ENCODE measurements at places on chromosomes 1 and 21. TPM values are rescaled to one million over a fixed set of nuclear protein-coding genes. Genes with fewer than 3 reads are reported as not detected.

Gene WNT9A
- total RNA-seq: 4.9 TPM

DNA sequence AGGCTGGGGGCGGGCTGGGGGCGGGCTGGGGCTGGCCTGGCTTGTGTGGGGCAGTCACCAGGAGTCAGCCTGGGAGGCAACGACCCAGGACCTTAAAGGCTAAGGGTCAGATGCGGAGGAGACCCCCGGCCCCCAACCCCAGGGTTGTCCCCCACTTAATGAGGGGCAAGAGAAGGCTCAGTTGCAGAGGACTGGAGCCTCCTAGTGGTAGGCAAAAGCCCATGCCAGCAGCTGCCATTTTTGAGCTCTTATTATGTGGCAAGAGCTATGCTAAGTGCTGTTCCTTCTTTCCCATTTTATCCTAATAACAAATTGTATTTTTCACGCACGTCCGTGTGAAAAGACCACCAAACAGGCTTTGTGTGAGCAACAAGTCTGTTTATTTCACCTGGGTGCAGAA lies 8.0 kb downstream of the KIAA1614 start:
- no peak for DNase-seq

- DNase-seq: no peak
Measured at GRCh38 chr1:189628857-189629256, 848.8 kb downstream of the BRINP3 start.

DNA sequence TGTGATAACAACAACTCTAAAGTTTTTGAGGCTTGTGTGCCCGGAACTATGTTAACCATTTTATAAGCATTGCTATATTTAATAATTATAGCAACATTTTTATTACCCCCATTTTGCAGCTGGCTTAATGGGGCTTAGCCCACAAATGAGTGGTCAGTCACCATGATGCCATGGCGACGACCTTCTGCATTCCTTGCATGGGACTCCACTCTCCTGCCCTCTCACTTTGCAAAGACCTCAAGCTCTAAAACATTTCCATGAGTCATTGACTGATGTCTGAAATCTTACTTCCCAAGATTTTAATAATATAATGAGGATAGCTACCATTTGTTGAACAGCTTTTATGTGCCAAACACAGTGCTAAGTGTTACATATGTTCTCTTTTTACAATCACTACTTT lies 15.4 kb downstream of the NGF start:
- DNase-seq: no peak

Gene COL11A1
- total RNA-seq: 592 TPM
